ENCODE measurements at places on chromosomes 2 and 18. TPM values are rescaled to one million over a fixed set of nuclear protein-coding genes. Genes with fewer than 3 reads are reported as not detected.

C2orf78 gene
- not detected for polyA plus RNA-seq

DNA sequence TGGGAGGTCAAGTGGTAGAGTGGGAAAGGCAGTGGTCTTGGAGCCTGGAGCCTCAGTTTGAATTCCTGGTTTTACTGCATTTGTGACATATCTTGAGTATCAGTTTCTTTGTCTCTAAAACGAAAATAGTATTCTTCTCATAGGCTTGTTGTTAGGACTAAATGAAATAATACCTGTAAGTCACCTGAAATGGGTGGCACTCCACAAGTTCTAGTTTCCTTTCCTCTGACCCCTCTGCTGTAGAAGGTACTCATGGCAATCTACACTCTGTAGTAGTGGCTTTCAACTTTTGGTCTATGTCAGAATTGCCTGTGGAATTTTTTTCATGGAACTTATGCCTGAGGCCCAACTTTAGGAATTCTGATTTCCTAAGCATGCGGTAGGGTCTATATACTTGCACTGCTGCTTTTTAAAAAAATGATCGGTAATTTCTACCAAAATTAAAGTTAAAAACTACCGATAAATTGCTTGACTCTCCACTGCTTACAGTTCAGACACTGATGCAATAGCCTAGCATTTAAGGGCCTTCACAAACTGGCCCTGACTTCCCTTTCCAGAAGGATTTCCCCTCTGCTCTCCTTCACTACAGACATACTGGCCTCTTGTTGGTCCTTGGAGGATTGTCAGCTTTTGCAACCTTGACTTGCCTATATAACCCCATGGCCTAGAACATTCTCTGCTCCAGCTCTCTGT is 47.2 kb downstream of the PLEK start:
- no peak for DNase-seq

ORMDL1 gene
- polyA plus RNA-seq: 109 TPM

GRCh38 chr2:178397002-178397605 is 53.9 kb downstream of the PRKRA start:
- no peak for DNase-seq

DPP4 gene
- polyA plus RNA-seq: 89.9 TPM

DNA sequence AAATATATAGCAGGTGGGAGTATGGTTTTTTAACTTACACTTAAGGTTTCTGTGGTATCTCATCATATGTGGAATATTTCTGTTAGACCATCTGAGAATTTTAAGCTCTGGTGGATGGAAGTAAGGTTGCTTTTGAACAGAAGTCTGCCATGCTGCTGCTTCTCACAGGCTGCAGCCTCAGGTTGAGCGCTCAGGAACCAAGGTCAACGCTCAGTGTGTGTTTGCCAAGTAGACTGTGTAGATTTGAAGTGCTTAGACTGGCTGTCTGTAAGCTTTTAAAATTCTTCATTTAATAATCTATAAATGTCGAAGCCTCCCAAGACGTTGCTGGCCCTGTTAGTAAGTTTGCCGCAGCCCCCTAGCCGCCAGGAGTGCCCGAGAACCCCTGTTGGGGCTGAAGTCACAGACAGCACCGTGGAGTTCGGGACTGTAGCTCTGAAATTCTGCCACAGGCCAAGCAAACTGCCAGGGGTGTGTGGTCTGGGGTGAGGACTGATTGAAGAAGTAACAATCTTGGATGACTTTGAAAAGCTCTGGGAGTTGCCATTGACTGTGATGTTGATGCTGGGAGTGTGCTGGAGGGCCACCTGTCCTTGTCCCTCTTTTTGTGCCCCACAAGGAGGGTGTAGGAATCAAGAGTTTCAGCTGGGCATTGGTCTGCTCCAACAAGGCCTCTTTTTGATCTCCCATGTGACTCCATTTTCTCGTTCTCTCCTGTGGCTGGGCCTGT is 26.9 kb downstream of the INPP4A start:
- DNase-seq: no peak

- DNase-seq: no peak
Observed at GRCh38 chr2:178395941-178396570, 54.9 kb downstream of the PRKRA start.

- no peak for DNase-seq
Observed at GRCh38 chr2:19689646-19690168, 212.1 kb downstream of the TTC32 start.

DNAJC27 gene
- 11.3 TPM for polyA plus RNA-seq

DNA sequence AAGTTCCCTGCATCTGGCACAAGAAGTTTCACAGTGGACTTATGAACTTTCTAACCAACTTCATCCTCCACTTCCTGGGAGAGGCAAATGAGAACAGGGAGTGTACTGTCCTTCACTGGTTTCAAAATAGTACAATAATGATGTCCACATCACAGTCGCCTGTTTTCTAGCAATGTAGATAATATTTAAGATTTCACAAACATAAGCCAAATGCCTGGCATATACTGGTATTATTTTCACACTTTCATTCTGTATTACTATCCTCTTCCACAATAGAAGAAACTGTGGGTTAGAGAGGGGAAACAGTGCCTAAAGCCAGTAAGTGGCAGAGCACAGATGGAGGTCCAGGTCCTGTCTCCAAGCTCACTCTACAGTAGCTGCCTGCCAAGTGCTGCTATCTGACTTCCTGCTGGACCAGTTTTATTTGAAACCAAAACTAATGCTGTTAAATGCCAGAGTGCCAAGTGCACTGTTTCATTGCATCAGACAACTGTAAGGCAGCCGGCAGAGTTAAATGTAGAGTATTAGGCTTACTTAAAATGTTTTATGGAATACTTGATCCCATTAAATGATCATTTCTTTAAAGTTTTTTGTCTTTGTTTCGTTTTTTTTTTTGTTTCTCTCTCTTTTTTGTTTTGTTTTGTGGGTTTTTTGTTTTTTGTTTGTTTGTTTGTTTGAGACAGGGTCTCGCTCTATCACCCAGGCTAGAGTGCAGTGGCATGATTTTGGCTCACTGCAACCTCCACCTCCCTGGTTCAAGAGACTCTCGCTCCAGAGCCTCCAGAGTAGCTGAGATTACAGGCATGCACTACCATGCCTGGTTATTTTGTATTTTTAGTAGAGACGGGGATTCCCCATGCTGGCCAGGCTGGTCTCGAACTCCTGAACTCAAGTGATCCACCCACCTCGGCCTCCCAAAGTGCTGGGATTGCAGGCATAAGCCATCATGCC is 15.1 kb downstream of the COBLL1 start:
- no peak for DNase-seq

DNA sequence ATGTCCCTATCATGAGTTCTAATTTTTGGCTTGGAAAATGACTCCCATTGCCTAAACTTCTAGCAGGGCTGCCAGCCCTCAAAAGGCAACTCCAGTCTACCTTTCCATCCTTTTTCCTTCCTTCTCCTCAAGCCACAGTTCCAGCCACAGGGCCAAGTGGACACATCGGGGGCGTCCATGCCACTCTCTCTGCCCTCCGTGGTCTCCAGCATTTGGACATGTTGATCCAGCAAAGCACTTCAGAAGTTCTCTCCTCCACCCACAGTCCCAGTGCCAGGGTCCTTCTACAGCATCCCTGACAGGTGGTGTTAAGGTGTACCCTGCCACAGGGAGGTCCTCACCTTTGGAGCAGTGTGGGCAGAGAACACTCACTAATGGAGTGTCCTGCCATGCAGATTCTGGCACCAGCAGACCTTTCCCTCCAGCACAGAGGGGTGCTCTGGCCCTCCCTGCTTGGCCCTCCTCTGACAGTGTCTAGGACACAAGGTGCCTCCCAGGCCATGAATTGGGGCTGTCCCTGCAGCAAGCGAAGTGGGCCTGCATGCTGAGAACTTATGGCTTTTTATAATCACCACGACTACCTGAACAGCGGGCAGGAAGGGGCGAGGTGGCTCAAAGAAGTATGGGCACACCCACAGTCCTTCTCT is 1.6 kb upstream of the FABP1 start:
- DNase-seq: no peak

GRCh38 chr18:23669804-23670405 is 7.2 kb upstream of the ANKRD29 start:
- no peak for DNase-seq

DNA sequence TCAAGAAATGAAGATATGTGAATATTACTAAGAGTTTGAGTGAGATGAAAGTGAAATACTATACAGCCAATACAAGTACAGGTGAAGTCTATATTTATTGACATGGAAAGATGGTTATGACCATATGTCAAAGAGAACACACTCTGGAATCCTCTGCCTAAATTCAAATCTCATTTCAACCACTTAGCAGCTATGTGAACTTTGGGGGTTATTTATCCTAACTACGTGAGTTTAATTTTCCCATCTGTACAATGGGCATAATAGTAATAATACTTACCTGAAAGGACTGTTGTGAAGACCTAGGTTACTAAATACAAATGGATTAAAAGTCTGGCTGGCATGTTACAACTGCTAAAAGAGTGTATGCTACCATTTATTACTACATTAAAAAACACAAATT is 79.6 kb downstream of the ROCK2 start:
- DNase-seq: no peak

GRCh38 chr18:35282353-35282752 is 7.7 kb downstream of the ZSCAN30 start:
- no peak for DNase-seq

DNA sequence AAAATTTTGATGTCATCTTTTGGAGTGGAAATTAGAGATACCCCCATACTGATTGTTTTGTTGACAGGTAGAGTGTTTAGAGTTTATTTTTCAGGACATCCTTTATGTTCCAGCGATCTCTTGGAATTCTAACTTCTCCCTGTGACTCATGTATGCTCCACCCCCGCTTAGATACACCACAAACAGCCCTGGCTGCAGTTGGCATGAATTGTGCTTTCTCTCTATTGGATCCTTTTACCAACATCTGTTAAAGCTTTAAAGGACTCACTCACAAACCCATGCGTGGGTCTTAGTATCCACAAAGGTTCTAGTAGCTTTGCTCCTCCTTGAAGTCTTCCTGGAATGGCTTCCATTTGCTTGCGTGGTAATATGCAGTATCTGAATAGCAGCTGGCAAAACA is 409.5 kb upstream of the POU3F3 start:
- DNase-seq: no peak

DNA sequence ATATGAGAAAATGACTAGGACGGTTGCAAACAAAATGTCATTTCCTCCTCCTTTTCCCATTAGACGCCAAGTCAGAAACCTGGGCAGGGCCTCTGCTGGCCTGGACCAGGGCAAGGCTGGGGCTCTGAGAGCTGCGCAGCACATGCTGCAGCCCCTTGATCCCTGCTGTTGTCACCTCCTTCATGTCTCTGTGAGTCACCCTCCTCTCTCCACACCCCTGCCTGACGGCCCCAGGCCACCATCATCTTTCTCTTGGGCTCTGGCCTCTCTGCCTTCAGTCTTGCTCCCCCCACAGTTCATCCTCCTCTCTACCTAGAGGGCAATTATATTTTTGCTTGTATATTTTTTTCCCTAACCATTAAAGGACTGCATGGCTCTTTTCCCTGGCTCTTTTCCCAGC is 10.0 kb downstream of the FLACC1 start:
- DNase-seq: no peak

DNA sequence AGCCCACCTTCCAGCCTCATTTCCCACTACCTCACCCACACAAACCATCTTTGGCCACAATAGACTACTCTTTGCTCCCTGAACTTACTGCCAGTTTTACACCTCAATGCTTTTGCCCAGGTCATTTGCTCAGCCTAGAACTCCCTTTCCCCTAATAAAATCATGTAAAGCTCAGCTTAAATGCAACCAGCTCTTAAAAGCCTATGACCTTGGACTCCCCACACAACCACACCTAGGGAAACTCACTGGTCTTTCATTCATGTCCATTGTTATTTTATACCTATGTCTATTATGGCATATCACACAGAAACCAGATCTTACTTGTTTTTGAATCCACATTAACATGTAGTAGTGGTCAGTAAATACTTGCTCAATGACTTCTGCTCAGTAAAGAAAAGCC is 14.5 kb upstream of the XDH start:
- DNase-seq: no peak

GRCh38 chr2:7523481-7524120 is 606.4 kb downstream of the RNF144A start:
- DNase-seq: no peak

HMSD gene
- 2.1 TPM for polyA plus RNA-seq

GRCh38 chr18:38198956-38199355 is 633.4 kb upstream of the CELF4 start:
- DNase-seq: no peak

DNA sequence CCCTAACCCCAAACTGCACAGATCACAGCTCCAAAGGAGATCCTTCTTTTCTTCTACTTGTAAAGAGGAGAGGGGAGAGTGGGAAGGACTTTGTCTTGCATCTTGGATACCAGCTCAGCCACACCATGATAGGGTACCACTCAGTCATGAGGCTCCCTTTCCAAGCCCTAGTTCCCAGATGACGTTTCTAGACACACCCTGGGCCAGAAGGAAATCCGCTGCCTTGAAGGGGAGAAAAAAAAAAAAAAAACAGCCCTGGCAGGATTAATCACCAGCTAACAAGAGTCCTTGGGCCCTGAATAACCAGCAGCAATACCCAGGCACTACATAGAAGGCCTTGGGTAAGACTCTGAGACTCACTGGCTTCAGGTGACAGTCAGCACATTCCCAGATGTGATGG is 36.9 kb downstream of the ST8SIA3 start:
- DNase-seq: no peak

ERICH2 gene
- polyA plus RNA-seq: 1.9 TPM

GRCh38 chr2:75199428-75200011 is at the start of gene TACR1:
TSS of gene TACR1 (minus strand) at chr2:75199520. CDS start at chr2:75198934, 586 bp downstream.
- peak; percentile 48 for DNase-seq

ST8SIA5 gene
- 0.98 TPM for polyA plus RNA-seq

DNA sequence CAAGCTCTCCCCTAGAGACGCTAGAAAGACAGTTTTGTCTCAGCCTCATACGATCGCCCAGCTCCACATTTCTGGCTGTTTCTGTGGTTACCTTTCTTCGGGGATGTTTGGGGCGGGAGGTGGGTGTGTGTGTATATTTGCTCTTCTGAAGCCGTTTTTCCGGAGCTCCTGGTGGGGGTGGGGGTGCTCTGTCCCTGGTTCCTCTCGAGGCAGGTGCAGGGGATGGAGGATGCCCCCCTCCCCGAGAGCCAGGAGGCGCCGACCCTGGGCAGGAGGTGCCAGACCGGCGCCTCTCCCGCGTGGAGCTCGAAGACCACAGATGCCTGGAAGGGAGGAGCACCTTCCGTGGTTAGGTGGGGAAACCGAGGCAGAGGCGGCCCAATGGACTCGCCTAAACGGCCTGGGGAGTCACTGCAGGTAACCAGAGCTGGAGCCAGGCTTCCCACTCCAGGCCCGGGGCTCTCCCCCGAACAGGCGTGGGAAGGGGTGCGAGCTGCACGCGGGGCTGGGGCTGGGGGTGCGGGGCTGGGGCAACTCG is 694 bp upstream of the HPCAL1 start:
- DNase-seq: no peak

All from right renal pelvis (tissue), 4 donors.